Stimulated activated naive CD4-positive, alpha-beta T cell treated with Interleukin-2 at 50 U/mL for 16 hours (primary cell): ENCODE measurements at places on chromosomes 1 and 21.
A peak's percentile ranks its signal among the peaks of the same experiment; 100 is the strongest.

GRCh38 chr1:225577241-225577640, 75.7 kb downstream of the ENAH start:
- no peak for DNase-seq

DNA sequence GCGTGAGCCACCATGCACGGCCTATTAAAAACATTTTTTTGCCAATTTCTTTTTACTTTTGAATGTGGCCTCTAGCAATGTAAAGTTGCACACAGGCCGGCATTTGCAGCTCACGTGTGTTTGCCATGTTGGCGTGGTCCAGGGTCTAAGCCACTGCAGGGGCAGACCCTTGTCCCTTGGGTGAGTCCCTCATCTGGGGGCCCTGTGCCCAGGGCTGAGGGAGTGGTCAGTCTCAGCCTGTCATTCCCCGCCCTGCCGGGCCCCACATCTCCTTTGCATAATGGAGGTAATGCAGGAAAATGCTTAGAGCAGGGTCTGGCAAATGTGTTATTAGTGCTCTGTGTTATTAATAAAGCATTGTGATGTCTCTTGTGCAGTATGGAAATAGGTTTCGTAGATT, 16.9 kb downstream of the AGPAT3 start:
- no peak for DNase-seq

DNA sequence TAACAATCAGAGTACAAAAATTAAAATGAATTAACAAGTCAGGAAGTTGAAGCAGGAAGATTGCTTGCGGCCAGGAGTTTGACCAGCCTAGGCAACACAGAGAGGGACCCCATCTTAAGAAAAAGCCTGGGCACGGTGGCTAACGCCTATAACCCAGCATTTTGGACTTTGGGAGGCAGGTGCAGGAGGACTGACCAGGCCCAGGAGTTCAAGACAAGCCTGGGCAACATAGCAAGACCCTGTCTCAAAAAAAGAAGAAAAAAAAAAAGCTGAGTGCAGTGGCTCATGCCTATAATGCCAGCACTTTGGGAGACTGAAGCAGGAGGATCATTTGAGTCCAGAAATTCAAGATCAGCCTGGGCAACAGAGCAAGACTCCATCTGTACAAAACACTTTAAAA, 38.5 kb downstream of the TESK2 start:
- DNase-seq = no peak

GRCh38 chr1:205343431-205344065, 13.2 kb downstream of the KLHDC8A start:
- no peak for DNase-seq

DNA sequence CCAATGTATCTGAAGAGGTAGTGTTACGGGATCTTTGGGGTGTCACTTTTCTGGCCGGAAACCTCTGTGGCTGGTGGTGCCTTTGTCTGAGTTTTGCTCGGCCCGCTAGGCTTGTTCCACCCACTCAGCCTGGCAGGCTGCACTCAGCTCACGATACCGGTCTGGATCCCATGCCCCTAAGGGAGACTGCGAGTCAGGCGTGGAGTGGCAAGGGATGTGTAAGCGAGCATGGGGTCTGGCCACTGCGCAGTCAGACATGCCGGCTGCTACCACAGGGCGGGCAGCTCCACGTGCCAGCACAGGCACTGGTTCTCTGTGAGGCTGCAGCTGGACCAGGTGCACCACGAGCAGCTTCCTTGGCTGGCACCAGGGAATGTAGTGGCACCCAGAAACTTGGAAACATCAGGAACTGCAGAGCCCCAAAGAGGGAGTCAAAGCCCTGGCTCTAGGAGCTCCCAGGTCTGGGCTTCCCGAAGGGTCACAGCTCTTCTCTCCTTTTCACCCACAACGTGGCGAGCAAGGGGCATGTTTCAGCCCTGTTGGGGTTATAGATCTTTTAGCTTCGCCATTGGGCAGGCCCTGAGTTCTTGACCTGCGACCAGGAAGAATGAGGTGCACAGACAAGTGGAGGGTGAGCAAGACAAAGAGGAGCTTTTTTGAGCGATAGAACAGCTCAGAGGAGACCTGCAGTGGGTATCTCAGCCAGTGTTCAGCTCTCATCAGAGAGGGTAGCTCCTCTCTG, 23.8 kb upstream of the LRRC8C start:
- peak; percentile 68 for DNase-seq

- no peak for DNase-seq
Observed at GRCh38 chr1:100538913-100539835, 1.2 kb downstream of the GPR88 start.

DNA sequence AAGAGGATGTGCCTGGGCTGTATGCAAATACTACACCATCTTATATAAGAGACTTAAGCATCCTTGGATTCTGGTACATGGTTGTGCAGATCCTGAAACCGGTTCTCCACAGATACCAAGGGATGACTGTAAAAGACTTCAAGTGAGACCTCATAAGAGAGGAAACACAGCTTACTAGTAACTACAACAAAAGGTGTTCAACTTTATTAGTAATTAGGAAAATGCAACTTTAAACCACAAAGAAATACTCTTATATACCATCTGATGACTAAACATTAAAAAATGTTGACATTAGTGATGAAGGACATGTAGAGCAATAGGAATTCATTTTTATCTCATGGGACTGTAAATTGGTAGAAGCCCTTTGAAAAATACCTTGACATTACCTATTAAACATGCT, 102.7 kb downstream of the RASAL2 start:
- no peak for DNase-seq

GRCh38 chr1:28915031-28915895, 894 bp downstream of the EPB41 start:
- peak; percentile 42 for DNase-seq

DNA sequence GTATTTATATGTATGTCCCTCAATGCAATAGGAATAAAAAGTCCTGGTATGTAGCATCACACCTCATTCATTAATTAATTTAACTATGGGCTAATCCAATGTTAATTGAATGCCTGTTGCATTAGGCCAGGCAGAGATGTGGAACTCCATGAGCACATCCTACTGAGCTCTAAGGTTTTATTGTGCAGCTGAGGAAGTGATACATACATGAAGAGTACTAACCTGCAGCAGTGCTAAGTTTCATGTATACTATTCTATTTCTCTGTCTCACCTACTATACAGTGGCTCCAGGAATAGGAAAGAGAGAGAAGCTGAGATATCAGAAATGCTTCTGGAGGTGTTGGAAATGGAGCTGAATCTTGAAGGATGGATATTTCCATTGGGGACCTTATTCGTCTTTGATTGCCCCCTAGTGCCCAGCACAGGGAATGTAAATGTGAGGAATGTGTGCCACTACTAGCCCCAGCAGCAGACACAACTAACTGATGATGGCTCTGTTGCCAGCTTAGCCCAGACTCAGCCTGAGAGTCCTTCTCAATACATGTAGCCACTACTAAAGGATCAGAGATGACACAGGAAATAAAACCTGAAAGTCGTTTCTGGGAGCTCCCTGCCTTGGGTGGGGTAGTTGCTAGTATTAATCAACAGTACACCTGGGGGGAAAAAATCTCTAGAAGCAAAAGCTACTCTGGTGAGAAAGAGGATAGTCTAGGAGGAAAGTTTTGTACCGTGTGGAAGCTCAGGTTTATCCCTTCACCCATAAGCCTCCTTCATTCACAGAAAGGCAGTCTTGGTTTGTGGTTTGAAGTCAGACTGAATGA, 173.3 kb upstream of the FOXD3 start:
- no peak for DNase-seq

DNA sequence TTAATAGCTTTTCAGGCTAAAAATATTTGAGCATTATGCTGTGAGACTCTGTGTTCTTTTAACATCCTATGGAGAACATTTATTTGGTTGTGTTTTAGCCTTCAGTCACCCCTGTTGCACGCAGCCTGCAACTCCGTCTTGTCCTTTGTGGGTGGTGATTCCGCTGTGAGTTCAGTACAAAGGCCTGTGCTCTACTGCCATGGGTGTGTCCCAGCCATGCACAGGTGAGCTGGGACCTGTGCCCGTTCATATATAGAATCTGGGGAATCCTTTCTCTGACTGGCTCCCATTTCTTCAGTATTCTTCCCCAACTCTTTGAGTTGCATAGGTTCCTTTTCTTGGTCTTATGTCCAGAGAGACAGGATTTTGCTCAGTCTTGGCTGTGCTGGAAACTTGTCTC, 61.4 kb downstream of the ACTL8 start:
- no peak for DNase-seq

- no peak for DNase-seq
Observed at GRCh38 chr1:2523891-2524609, 2.3 kb downstream of the PANK4 start.

DNA sequence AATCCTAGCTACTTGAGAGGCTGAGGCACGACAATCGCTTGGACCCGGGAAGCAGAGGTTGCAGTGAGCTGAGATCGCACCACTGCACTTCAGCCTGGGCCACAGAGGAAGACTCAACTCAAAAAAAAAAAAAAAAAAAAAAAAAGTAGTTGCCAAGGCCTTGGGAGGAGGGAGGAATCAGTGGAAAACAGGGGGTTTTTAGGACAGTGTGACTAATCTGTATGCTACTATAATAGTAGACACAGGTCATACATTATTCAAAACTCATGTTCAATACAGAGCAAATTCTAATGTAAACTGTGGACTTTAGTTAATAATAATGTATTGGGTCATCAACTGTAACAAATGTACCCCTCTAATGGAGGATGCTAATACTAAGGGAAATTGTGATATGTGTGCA, 51.7 kb upstream of the CTPS1 start:
- no peak for DNase-seq

DNA sequence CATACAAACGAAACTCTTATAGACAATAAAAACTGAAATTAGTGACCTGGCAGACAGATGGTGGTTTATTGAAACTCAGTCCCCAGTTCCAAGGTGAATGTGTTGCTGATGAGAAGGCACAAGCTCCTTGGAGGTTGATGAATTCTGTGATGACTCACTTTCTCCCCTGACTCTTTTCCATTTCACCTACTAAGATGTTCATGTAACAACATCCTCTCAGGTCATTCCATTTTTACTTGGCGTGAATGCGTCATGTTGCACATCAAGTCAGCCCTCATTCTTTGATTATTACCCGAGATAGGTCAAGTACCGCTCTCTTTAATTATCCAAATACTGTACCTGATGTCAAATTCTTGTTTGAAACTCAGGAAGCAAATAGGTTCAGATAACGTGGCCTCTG, 10.1 kb upstream of the IL10RB start:
- peak; percentile 19 for DNase-seq

GRCh38 chr1:63630666-63631065, 37.5 kb downstream of the PGM1 start:
- DNase-seq = no peak

DNA sequence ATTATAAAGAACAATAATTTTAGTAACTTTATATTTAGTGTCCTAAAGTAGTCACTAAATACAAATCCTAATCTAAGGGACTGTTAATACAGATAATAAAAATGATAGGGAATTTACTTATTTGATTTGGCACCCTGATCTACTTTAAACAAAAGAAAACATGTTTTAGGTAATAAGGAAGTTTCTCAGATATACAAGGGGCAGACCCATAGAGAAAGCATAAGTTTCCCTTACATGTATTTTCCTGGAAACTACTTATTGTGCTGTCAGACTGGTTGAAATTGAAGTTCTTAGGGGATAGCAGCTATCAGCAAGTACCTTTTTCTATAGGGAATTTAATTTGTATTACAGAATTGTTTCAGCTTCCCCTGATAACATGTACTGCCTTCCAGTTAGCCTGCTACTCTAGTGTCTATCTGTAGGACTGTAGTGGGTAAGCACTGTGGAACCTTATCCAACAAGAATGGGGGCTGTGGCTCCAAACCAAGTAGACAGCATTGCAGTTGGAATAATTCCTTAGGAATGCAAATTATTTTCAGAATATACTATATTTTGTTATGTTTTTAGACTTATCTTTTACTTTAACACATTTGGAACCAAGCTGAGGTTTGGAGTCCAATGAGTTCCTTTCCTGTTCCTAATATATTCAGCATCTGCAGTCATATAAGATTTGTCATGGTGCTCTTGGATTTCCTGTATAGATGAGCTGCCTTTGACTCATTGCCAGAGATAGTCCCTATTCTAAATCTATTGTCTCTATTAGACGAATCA, 14.7 kb downstream of the MSH4 start:
- no peak for DNase-seq

DNA sequence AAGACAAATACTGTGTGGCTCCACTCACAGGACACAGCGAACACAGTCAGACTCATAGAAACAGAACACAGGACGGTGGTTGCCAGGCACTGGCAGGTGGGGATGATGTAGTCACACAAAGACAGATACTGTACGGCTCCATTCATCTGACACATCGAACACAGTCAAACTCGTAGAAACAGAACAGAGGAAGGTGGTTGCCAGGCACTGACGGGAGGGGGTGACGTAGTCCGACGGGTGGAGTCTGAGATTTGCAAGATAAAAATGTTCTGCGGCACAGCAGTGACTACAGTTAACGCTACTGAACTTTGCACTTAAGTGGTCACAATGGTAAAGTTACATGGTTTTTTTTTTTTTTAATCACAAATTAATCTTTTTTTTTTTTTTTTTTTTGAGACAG, 18.7 kb downstream of the C21orf58 start:
- no peak for DNase-seq

DNA sequence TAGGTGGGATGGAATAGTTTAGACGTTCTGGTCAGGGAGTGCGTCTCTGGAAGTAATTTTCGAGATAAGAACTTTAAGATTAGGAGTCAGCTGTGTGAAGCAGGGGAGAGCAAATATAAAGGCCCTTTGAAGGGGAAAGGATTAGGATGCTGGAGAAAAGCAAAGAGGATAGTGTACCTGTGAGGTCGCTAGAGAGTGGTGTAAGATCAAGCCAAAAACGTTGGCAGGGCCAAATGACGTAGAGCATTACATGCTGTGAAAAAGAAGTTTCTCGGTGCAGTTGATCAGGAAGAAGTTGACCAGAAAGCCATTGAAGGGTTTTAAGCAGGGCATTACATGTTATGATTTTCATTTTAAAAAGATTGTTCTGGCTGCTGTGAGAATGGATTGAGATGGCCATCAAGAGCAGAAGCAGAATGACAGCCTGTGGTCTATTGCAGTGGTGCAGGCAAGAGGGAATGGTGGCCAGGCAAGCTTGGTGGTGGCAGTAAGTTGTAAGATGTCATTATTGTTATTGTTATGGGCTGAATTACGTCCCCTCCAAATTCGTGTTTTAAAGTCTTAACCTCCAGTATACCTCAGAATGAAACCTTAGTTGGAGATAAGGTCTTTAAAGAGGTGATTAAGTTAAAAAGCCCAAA, 113.6 kb upstream of the KIF26B start:
- DNase-seq = no peak

- DNase-seq = no peak
Observed at GRCh38 chr1:235920596-235921375, 54.1 kb upstream of the LYST start.

GRCh38 chr21:41709965-41710822, 56.7 kb downstream of the RIPK4 start:
- no peak for DNase-seq
